Cerebellar cortex (tissue), 1 donor: ENCODE measurements at places on chromosomes 4 and X.

GRCh38 chr4:139278912-139279759 is 889 bp downstream of the MGARP start:
- peak; percentile 35 for DNase-seq

DNA sequence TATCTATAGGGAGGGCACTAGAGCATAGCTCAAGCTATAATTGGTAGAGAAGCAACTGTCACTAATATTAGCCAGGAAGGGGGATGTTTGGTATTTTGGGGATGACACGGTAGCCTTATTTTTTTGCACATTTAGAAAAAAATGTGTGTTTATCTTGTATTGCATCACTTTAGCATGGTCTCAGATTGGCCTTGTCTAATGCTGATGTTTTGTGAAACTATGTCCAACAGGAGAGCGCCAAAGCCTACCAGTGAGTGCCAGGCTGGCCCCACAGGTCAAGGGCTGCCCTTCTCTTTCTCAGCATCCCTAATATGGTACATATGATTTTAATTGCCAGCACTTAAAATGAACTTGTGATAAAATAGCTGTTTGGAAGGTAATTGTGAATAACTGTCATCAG is 24.8 kb upstream of the WDR19 start:
- DNase-seq, result no peak

GRCh38 chr4:123555233-123555806 is 158.7 kb downstream of the SPRY1 start:
- peak; percentile 93 for DNase-seq

DNA sequence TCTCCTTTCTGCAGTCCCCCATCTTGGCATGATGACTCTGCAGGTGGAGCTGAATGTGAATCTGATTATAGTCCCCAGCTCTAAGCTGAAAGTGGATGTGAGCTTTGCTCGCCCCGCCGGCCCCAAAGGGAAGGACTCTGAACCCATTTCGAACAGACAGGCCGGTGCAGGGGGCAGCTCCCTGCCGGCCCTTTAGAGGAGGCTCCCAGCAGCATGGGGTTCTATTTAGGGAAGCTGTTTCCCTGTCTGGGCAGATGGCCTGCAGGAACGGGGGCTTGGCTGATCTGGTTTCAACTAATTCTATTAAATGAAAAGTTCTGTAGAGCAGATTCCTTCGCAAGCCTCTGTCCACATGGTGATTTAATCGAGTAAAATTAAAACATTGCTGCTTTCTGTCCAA is 104.8 kb upstream of the MSX1 start:
- DNase-seq, result no peak

DNA sequence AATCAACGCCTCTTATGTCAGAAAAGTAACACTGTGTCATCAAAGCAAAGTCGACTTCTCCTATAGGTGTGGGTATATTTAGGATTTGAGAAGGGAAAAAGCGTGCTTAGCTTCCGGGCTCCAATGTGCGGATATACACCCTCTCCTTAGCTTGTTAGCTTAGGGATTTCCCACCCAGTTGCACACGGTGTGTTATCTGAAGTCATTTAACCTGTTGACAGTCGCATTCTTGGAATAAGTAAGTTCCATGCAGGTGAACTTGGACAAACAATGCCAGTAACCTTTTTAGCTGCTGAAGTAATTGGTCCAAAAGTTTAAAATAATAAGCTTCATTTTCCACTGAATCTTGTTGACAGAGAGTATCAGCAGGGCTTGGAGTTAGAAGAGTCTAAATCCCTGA is 113.7 kb downstream of the SHROOM3 start:
- DNase-seq, result no peak

DNA sequence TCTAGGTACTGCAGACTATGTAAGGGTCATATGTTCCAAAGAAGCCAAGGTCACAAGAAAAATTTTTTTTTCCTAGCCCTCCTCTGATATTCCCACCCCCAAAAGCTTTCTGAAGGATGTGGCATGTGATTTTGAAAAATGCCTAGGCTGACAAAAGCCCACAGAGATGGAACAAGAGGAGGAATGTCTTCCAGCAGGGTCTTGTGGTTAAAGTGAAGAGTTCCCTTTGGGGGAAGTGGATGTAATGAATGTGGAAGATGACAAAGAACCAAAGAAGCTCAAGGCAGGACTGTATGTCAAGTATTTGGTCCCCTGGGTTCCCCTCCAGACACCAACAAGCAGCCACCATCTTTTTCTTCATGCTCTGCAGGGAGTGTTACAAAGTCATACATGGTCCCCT is 268.8 kb downstream of the BCOR start:
- no peak for DNase-seq

- no peak for DNase-seq
These were observed 21.9 kb upstream of the P2RY8 start for GRCh38 chrX:1558761-1559468.

- DNase-seq, result no peak
These were observed 1.1 kb upstream of the AVPR2 start for GRCh38 chrX:153903238-153903980.

DNA sequence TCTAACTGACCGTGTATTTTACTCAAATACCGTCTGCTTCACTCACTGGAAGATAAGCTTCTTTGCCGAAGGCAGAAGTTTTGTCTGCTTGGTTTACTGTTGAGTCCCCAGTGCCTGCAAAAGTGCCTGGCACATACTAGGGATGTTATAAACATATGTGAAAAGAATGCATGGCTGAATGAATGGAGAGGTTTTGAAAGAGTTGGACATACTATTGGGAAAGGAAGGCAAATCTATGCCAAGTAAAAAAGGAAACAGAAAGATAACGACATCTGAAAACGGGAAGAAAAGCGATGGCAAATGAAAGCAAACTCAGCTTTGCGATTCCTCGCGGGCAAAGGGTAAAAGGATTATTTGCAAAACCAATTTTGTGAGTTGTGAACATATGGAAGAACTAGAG is 21.7 kb downstream of the ADGRG2 start:
- no peak for DNase-seq

GRCh38 chr4:133474501-133474900 is 325.4 kb downstream of the PCDH10 start:
- DNase-seq, result no peak

DNA sequence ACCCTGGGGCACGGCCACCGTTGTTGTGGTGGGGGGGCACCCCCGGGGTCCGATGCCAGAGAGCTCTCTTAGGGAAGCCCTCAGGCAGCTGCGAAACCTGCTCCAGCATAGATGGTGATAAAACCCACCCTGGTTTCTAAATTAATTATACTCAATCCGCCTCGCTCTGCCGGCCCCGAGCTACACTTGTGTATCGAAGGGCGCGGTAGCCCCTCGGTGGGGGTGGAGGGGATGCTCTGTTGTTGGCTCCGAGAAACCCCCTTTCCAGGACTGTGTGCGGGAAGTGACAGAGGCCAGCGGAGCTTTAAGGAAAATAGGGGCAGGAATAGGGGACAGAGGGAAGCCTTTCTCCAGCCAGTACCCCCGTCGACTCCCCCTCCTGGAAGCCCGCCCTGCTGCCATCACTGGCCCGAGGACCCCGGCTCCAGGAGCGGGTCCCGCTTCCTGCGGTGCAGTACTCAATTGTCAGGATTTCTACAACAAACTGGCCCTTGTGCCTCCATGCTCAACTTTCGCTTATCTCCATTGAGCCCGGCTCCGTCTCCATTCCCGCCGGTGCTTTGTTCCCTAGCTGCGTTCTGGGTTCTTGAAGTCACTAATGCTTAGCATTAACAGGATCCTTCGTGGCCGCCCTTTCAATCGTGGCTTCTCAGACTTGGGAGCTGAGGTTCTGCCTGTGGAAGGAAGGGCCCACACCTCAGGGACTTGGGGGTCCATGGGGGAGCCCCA is 408.2 kb downstream of the BCOR start:
- peak; percentile 2 for DNase-seq

GRCh38 chr4:128658214-128658631 is 151.3 kb upstream of the JADE1 start:
- DNase-seq, result no peak

- no peak for DNase-seq
These were observed 212.6 kb upstream of the JADE1 start for GRCh38 chr4:128596853-128597252.

- no peak for DNase-seq
These were observed 68.1 kb downstream of the FHDC1 start for GRCh38 chr4:153004081-153004850.

DNA sequence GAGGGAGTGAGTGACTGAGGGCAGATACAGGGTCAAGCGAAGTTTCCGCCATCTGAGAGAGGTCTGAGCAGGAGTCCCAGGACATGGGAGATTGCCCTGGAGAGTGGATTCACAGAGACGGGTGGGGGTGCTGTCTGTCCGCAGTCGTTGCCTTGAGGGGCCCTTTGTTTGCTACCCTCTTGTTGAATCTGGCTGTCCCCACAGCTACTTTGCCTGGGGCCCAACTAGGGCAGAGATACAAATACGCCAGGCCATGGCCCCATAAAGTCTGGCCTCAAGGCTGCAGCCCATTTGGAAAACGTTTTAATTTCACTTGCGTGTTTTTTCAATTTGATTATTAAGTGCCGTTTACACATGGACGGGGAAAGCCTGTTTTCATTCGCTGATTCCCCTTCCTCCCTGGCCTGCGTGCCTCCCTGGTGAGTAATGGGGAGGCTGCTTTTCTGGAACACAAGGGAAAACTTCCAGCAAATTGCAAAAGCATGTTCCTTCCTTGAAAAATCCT is 134.4 kb downstream of the SMIM20 start:
- no peak for DNase-seq

- DNase-seq, result no peak
These were observed 43.4 kb downstream of the NUDT6 start for GRCh38 chr4:122879001-122879400.

- DNase-seq, result no peak
These were observed 27.3 kb downstream of the IQCM start for GRCh38 chr4:149788300-149788699.

- peak; percentile 27 for DNase-seq
These were observed 14.4 kb upstream of the ELF2 start for GRCh38 chr4:139191373-139191772.

GRCh38 chr4:79898055-79898454 is 175.0 kb downstream of the ANTXR2 start:
- DNase-seq, result no peak

GRCh38 chr4:53778155-53778554 is 186.9 kb upstream of the LNX1 start:
- DNase-seq, result no peak

GRCh38 chr4:81454499-81454898 is 17.2 kb downstream of the RASGEF1B start:
- DNase-seq, result no peak

DNA sequence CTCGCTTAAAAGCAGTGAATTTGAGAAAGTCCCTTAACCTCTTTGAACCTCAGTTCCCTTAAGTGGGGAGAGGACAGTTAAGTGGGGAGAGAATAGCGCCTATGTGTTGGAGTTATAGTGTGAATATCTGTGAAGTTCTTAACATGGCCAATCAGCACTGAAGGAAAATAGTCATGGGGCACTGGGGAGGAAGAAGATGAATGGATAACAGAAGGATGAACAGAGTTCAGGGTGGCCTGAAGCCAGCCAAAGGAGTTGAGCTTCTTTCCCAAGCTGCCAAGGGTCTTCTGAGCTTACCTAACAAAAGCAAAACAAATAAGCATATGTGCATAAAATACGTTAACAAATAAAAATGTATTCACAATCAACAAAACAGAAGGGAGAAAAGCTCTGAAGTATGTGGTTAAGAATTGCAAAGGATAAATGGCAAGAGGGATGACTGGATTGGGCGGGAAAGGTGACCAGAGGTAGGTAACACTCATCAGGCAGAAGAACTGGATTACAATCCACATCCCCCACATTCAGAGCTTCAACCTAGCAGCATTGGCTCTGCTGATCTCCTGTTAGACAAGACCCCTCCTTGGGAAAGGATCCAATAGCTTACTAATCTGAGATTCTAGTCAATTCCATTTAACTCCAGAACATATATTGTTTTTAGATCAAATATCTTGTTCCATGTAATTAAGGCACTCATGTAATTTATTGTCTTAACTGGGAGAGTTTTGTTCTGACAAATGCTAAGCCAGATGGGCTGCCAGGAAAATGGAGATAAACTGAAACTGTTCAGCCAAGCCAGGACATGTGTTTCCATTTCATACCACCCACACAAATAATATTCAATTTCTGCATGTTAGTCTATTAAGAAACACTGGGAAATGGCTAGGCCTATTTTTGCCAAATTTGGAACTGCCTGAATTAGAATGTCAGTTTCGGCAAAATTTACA is 221.2 kb downstream of the LDB2 start:
- no peak for DNase-seq

- DNase-seq, result no peak
These were observed 15.4 kb downstream of the LARP1B start for GRCh38 chr4:128076464-128076863.

DNA sequence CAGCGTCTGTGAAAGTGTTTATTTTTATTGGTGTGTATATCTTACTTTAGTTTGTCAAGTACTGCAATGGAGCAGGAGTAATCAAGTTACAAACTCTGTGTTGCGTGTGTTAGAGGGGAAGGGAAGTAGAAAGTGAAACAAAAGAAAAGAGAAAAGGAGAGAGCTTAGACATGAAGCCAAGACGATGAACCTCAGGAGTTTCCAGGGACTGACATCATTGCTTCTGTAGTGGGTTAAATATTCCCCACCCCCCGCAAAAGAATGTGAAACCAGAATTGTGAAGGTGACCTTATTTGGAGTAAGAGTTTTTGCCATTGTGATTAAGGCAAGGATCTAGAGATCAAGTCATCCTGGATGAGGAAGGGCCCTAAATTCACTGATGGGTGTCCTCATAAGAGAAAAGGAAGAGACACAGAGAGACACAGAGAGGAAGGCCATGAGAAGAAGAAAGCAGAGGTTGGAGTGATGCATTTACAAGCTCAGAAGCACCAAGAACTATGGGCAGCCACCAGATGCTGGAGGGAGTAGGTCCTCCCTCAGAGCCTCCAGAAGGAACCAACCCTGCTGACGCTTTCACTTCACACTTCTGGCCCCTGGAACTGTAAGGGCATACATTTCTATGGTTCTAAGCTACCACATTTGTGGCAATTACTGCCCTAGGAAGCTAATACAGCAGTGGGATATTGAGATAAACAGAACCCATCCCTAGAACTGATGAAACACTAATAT is 173.6 kb upstream of the SFRP2 start:
- no peak for DNase-seq

GRCh38 chr4:120056246-120056645 is 10.4 kb downstream of the MAD2L1 start:
- no peak for DNase-seq

GRCh38 chr4:184288451-184289178 is 70.9 kb upstream of the ENPP6 start:
- DNase-seq, result no peak

DNA sequence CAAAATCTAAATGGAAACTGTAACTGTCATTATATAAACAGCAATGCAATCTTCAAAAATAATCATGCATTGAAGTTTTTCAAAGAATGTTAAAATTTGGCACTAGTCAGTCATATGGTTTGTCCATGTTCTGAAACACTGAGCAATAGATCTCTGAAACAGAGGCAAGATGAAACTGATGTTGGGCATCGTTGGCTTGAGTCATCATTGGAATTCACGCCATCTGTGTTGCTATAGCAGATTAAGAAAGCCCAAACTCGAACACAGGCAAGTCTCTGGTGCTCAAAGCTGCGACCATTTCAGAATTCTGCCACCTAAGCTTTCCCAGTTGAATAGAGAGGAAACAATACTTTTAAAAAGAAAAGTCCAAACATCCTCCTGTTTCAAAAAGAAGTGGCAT is 114.1 kb upstream of the PPARGC1A start:
- no peak for DNase-seq

GRCh38 chrX:17435476-17435875 is 60.5 kb downstream of the NHS start:
- DNase-seq, result no peak

- no peak for DNase-seq
These were observed 146.3 kb upstream of the RPS6KA3 start for GRCh38 chrX:20412871-20413486.
